ENCODE measurements at places on chromosomes 5 and 9. TPM values are rescaled to one million over a fixed set of nuclear protein-coding genes. Genes with fewer than 3 reads are reported as not detected.
A peak's percentile ranks its signal among the peaks of the same experiment; 100 is the strongest.

Gene C1QTNF3
- total RNA-seq: 38.4 TPM

Gene ADGRD2
- total RNA-seq: not detected

DNA sequence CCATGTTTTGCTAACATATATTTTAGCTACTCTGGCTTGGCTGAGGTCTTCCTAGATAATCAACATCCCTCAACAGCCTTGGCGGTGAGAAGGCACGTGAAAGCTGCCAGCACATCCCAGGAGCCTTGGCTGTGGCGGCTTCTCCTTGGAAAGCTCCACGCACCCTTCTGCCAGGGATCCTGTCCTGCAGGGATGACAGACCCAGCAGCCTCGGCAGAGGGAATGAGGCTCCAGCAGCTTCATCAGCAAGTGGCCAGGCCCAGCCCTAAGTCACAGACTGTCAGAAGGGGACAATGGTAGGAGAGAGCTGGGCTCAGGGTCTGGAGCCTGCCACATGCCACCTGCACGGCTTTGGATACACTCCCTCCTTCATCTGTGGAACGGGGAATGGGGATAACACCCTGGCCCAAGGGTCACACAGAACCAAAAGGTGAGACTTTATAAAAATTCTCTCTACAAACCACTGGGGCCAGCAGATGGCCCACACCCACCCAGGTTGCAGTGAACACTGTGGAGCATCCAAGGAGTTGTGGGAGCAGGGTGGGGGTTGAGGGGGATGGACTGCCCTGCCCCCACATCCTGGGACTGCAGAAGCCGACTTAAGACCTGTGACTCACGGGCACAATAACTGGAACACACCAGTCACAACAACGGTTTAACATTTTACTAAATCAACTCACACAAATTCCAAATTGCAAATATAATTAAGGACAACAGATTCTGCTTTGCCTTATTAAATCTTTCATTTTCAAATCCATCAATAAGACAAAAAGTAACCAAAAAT is 65.1 kb downstream of the MACROH2A1 start:
- DNase-seq: no peak

GRCh38 chr5:83856881-83857280 is 136.2 kb upstream of the HAPLN1 start:
- no peak for DNase-seq

GRCh38 chr9:101457003-101457402 is 21.4 kb upstream of the ALDOB start:
- no peak for DNase-seq

DNA sequence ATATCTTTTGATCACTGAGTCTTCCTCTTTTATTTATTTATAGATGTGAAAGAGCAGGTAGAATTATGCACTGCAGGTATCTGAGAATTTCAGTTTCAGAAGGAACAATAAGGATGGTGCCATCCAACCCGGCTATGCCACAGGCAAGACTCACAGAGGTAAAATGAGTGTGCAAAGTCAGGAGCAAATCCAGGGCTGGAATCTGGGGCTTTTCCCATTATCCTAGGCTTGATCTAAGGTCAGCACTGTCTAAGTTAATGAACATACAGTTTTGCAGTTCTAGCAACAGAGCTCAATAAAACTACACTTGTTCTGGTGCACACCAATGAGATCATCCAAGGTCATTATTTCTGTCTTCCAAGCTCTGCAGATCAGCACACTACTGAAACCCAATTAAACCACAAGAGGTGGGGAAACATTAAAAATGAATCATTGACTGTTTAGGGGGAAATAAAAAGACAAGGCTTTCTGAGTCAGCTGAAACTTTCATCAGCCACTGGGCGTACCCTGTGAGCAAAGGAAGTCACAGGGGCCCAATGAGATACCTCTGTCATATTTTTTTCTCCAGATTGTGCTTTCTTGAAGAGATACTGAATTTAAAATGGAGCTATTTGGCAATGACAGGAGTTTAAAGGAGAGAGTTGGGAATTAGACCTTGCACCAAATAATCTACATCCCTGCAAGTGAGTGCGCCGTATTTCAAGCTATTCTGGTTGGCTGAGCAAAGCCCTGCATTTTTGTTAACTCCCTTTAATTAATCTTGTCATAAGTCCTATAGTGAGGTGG is 662.2 kb upstream of the ZNF608 start:
- DNase-seq: peak; percentile 54

Gene ATG12
- 30.1 TPM for total RNA-seq

DNA sequence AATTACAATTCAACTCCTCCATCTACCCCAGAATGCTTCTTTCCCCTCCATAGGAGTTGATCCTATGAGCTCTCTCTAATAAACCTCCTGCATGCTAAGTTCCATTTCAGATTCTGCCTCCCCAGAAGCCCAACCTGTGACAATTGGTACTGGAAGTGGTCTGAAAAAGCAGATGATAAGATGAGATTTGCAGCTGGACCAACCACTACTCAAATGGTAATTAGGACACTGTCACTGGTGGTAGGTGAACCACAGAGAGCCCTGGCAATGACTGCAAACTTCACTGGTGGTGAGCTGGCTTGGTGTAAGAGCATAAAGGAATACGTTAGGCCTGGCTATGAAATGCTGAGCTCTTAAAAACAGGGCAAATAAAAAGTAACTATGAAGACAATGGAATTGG is 112.6 kb downstream of the ESM1 start:
- DNase-seq: no peak

DNA sequence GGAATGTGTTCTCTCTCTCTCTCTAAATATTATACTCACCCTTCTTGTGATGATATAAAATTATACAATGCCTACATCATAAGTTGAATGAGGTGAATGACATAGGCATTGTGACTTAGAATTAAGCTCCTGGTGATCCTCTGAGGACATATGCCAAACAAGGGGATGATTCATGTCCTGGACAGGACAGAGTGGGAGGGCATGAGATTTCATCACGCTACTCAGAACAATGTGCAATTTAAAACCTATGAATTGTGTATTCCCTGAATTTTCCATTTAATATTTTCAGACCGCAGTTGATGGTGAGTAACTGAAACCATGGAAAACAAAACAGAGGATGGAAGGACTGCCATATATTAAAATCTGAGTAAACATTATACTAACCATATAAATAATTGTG is 782.2 kb upstream of the NUDT12 start:
- DNase-seq: no peak

Gene TIMD4
- total RNA-seq: 8.0 TPM

Gene ACOT12
- not detected for total RNA-seq

DNA sequence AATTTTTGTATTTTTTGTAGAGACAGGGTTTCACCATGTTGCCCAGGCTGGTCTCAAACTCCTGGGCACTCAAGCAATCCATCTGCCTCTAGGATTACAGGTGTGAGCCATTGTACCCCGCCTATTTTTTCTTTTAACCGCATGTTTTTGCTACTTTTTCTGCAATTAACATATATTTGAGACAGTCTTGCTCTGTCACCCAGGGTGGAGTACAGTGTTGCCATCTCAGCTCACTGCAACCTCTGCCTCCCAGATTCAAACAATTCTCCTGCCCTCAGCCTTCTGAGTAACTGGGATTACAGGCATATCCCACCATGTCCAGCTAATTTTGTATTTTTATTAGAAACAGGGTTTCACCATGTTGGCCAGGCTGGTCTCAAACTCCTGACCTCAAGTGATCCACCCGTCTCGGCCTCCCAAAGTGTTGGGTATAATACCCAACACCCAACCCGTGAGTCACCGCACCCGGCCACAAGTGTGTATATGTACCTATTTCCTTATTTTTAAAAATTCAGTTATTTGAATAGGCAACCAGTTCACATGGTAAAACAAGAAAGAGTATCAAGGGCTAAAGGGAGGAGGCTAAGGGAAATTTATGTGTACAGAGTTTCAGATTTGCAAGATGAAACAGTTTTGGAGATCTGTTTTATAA is 13.3 kb downstream of the PHAX start:
- DNase-seq: no peak
